Right renal cortex interstitium (tissue), 3 donors: ENCODE measurements at places on chromosomes 7 and 10.

DNA sequence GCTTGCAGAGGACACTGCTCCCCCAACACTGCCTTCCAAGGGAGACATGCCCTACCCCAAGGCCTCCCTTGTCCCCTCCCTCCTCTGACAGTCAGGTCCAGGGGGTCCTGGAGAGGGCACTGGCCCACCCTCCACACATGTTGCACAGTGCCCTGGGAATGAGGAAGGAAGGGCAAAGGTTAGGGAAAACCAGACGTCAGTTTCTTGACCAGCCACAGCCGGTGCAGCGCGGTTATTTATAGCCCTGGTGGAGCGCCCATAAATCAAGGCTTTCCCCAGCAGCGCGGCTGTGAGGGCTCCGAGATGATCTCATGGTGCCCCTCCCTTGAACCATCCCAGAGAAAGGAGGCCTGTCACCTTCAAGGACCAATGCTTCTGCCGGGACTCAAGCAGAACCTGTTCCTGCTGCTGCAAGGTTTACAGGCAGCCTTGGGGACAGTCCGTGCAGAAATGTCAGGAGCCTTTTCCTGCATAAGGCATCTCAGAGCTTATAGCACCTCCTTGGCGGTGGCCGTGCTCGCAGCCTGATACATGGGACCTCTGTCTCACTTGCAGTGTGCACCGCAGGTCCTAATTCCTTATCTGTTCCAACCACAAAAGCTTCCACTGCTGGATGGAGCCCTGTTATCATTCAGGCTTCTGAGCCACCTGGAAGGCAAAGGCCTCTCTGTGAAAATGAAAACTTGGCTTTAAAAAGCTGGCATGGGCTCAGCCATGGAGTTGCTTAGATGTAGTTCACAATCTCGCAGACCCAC, 127.3 kb downstream of the LHPP start:
- peak; percentile 73 for DNase-seq

DNA sequence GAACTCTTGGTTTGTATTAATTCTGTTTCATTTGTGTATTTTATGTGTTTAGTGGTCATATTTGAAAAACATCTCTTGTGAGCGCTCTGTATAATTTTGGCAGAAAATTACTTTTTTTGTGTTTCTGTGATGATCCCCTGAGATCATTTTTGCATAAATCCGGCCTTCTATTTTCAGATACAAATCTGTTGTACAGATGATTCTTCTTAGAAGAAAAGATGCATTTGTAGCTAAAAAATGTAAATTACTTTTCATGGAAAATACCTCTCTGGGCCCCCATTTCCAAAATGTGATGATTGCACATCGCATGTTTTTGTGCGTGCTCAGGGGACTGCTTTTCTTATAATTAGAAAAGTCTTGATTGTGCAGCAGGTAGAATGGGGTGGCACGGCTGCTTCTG, 395.4 kb downstream of the LRMDA start:
- DNase-seq = no peak

DNA sequence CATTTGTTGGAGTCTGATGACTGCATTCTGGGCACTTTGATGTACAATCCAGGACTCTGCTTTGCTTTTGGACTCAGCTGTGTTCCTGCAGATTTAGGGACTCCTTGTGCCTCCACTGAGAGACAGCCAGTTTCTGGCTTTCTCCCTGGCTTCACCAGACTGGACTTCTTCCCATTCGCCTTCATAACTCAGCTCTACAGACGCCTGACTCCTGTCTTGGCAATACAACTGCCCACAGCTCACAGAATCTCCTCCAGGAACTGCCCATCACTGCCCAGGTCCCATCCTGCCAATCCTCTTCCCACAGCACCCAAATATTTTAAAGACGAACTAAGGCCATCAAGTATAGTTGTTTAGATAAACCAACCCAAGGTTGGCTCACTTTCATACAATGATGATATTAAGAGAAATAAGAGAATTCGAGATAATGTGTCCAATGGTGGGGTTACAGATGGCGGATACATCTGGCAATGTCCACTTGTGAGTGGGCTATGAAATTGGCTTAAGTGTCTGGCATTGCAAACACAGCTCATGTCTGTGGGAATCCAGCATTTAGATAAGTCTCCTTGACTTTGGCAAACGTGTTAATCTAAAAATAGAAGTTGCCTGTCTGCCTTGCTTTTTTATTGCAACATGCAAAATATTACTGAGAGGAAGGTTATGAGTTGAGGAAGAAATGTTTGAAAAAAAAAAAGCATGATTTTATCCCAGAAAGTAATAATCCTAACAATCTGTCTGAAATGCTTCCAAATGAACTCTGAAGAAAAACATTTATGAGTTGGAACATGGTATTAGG, 95.1 kb downstream of the ITGA8 start:
- DNase-seq = no peak

GRCh38 chr10:68154211-68154497, 44.9 kb downstream of the MYPN start:
- peak; percentile 27 for DNase-seq

- peak; percentile 23 for DNase-seq
Observed at GRCh38 chr7:45890902-45891461, 2.7 kb downstream of the IGFBP1 start.

DNA sequence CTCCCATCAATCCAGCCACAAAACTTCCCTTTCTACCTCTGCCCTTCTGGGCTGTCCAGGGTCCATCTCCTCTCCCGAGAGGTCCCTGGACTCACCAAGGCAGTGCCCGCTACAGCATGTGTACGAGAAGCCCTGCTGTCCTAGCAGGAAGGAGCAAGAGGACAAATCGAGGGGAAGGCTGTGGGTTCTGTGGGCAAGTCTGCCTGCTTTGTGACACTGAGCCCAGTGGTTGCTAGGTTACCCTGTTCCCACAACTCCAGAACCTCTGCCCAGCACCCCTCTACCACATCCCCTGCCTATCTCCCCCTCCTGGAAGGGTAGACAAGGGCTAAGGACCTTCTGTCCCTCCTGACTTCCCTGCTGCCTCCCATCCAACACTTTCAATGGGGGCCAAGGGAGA, at the start of gene TBATA:
Gene TBATA (minus strand): TSS at position 188 of the 400 bp plus-strand sequence. CDS start 1,998 bp downstream, outside the sequence.
- DNase-seq = no peak

DNA sequence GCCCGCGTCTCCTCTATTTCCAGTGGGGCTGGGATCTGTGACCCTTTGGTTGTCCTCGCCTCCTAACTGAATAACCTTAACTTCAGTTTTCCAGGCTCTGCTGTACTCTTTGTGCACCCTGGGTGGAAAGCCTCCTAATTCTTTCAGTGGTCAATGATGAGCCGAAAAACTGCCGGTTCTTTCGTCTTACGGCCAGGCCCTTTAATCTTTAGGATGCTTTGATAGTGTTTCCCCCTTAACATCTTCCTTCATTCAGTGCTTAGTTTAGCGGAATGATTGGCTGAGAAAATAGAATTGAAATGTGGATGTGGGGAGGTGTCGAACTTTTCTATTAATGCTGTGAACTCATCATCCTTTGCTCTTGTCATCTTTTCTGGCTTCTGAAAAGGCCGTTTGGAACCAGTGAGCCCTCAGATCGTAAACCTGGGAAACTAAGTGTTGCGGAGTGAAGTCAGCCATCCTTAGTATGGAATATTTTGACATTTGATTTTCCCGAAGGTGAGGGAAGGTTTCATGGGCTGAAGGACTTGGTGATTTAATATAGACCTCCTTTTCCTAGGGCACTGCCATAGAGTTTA, 847 bp downstream of the GARS1 start:
- DNase-seq = peak; percentile 18
